Neuronal stem cell (in vitro differentiated cells): ENCODE measurements at places on chromosomes 3 and 15.

DNA sequence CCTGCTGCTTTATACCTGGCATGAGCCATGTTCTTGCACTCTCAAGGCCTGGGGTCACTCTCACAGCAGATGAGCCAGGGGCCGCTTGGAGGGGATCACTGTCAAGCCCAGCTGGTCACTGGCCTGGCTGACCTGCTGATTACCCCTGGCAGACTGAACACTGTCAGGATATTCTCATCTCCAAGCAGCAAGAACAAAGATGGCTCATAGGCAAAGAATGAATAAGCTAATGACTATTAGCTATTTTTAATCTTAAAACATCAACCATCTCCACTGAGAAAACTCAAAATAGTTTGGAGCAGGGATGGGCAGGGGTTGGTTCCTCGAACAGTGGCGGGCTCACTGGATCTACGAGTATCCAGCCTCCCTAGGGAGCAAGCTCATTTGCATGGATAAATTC, 64.4 kb upstream of the ACAN start:
- no peak for DNase-seq

GRCh38 chr3:94862703-94863102, 799.8 kb downstream of the NSUN3 start:
- DNase-seq, result no peak

- DNase-seq, result no peak
These were observed 16.8 kb upstream of the OCA2 start for GRCh38 chr15:28115871-28116270.

DNA sequence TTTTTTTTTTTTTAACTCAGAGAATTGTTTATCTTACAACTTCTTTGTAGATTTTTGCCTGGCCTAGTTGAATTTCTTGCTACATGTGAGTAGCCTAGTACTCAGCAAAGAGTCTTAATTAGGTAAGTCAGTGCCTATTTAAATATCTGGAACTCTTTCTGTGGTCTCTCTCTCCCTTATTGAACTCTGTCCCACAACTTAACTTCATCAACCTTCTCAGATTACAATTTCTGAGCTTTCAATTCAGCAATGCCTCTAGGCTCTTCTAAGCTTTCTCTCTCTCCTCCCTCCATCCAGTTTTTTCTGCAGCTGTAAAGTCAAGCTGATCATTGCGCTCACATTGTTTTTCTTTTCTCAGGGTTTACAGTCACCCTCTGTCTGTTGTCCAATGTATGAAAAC, 517.6 kb upstream of the ROBO1 start:
- DNase-seq, result no peak

- no peak for DNase-seq
These were observed 146.2 kb upstream of the NR2F2 start for GRCh38 chr15:96184297-96184696.

DNA sequence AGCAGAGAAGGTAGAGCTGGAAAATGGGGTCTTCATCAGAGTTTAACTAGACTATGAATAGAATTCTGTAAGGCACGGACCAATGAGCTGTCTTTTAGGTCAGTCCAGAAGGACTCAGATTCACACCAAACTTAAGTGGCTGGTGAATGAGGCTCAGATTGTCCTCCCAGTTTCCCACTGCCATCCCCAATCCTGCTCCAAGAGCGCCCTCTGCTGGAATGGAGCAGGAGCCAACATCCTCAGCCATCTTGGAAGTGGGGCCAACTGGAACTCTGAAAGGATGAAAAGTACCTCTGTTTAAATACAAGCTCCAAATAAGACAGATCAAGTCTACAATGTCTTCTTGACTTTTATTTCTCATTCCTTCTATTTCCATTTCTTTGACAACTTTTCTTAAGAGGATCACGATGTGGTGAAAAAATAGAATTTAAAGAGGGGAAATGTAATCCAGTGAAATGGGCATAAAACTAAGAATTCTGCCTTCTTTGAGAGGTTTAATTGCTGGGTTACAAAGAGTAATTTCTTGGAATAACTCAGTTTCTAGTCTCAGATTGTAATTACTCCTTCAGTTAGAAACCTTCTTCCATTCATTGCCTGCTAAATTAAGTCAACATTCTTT, 217.1 kb upstream of the TPRG1 start:
- DNase-seq, result peak; percentile 90

GRCh38 chr3:159252772-159253384, 451.0 kb downstream of the MFSD1 start:
- DNase-seq, result peak; percentile 41

DNA sequence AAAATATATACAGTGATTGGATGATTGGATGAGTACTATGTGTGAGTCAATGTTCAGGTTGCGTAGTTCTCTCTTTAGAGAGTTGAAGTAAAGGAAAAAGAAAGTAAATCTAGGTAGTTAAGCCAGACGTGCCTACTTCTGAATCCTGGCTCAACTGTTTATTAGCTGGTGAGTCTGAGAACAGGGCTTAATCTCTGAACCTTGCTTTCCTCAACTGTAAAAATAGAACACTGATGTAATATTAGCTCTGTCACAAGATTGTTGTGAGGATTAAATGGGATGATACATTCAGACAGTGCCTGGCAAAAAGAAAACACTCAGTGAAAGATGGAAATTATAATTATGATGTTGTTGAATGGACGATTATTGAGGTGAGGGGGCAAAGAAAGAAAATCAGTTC, 413.4 kb downstream of the MAGI1 start:
- no peak for DNase-seq

GRCh38 chr3:141431411-141432378, 55.1 kb upstream of the RASA2 start:
- no peak for DNase-seq

DNA sequence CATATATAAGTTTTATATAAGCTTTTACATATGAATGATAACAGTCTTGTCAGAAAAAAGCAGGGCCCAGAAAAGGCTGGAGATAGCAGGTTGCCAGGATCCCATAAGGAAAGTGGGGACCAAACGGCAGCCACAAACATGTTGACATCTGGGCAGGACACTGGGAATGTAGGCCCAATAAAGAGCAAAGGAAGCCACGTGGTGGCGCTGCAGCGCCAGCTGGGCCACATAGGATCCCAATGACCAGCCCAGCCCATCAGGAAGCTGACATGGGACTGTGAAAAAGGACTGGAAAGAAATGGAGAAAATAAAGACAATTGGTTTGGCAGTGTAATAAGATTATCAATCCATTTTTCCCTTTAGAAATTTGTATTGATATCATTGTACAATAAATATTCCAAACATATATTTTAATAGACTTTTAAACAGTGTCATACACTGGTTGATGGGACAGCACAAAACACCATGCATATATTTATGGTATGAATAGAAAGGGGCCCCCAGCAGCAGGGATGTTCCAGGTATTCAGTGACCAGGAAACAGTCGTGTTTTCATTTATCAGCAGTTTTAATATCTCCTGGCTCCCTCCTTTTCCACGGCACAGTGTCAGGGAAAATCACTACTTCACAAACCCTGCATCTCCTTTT, 89.0 kb upstream of the STRIT1 start:
- peak; percentile 66 for DNase-seq

- no peak for DNase-seq
These were observed 624.4 kb upstream of the BCHE start for GRCh38 chr3:166461626-166462025.

GRCh38 chr15:68389936-68390817, 41.8 kb downstream of the ITGA11 start:
- no peak for DNase-seq

- no peak for DNase-seq
These were observed 4.0 kb downstream of the NPTN start for GRCh38 chr15:73628976-73629797.

DNA sequence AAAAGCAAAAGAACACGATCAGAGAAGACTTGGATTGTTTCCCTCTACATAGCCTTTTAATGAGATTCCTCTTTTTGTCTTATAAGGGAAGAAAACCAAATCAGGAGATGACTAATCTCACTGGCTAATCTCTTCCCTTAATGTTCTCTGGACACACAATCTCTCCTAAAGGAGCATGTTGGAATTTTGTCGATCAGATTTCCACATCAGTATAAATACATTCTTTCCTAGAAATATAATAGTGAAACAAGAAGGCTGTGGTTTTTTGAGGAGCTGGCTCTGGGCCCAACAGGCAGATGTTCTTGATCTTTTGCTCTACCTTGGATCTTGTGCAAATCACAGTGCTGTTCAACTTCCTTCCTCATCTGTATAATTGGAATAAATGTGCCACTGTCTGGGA, 94.0 kb downstream of the GTPBP8 start:
- DNase-seq, result no peak

DNA sequence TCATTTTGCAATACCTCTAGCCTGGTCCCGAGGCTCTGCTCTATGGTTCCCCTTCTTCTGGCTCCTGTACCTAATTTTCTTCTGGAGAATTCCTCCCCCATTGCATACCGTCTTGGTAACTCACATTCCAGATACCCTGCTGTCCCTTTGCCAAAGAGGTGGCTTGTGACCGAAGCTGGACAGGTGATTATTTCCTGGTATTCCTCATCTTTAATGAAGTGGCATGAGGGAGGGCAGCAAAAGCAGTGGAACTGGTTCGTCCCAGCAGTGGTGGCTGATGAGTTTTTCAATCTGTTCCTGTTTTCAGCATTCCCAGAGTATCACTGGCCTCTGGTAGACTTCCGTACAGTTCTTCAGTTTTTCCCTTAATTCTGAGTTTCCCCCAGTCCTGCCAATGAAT, 186.2 kb upstream of the CADPS start:
- DNase-seq, result no peak

- DNase-seq, result no peak
These were observed 69.3 kb upstream of the CBLB start for GRCh38 chr3:105938101-105938500.

GRCh38 chr3:195077611-195078540, 193.1 kb downstream of the XXYLT1 start:
- DNase-seq, result no peak

DNA sequence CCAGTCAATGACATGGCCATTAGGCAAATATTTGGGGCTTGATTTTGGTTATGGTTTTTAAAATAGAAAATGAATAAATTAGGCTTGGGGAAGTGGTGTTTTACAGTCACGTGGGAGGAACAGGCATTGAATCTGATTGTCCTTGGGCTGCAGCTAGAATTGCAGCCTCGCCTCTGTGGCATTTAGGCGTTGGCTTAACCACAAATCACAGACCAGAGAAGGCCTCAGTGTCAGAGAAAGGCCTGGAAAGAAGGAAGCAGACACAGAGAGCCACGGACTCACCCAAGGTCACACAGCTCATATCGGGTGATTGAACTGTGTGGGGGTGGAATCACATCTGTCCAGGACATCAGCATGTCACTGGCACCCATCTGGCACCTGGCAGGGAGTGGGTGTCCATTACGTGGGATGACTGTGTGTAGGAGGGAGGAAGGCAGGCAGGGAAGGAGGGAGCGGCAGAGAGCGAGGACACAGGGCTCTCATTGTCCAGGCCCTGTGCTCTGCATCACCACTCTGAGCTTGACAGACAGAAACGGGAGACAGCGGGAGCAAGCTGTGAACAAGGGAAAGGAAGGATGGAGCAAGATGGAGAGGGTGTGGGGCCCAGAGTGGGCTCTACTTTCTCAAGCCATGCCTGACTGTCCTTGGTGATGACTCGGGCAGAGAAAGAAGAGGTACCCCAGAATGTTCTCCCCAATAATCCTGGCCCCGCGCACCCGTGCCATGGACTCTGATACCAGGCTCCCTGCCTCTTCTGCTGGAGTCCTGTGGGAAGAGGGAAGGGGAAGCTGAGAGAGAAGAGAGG, 186.4 kb downstream of the FAM43A start:
- DNase-seq, result no peak
